Renal cortical epithelial cell (primary cell): ENCODE measurements at places on chromosomes 16 and 17.

- no peak for DNase-seq
Measured at GRCh38 chr17:74796866-74797265, 20.7 kb upstream of the NAT9 start.

GRCh38 chr17:74016461-74016860, 187.0 kb upstream of the RPL38 start:
- no peak for DNase-seq

DNA sequence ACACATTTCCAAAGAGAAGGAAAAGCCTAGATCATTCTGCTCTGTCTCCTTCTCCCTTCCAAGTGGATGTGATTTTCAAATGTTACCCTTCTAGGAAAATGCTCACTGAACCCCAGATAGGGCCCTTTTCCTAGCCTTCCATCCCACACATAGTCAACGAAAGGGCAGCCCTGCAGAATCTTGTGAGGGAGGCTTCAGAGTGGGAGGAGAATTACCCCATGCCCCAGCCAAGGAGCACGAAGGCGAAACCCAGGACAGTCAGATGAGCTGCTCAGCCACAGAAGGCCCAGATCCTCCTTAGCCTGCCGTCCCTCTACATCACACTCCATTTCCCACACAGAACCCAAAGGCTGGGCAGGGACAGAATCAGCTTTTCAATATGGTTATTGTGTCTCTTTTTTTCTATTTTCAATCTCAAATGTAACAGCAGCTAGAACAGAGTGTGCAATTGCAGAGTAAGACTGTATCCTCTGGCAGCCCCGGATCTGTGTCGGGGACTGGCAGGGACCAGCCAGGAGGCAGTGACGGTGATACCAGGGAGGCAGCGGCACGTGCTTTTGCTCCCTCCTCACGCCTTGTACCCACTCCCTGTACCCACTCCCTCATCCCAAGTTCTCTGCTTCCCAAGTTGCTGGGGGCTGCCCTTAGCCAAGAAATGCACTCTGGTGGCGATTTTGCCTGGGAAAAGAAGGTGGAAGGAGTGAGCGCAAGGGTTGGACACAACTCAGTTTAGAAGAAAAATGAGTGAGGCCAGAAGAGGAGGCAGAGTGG, 3.7 kb upstream of the SDK2 start:
- DNase-seq = no peak

- no peak for DNase-seq
Measured at GRCh38 chr17:73957564-73957963, 245.9 kb upstream of the RPL38 start.

DNA sequence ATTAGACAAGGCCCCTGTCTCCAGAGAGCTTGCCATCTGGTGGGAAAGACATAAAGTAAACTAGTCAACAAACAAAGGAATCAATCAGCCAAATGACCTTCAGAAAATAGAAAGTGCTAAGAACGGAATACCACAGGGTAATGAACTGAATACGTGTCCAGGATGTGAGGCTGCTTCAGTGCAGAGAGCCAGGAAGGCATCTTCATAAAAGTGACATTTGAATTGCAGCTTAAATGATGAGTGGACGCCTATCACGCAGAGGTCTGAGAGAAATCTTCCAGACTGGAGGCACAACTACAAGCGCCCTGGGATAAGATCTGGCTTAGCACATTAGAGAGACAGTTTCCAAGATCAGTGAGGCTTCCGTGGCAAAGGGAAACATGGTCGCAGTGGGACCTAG, 574.1 kb upstream of the CDH8 start:
- no peak for DNase-seq

DNA sequence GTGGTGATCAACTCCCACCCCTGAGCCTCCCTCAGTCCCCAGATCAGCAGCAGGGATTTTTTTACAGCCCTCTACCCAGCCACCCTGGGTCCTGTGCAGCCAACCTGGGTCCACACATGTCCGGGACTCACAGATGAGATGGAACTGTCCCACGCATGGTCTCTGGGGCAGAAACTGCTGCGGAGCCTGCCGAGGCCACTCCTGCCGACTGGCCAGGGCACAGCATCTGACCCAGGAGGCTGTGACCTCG, 48.0 kb upstream of the ZCCHC14 start:
- DNase-seq = no peak

DNA sequence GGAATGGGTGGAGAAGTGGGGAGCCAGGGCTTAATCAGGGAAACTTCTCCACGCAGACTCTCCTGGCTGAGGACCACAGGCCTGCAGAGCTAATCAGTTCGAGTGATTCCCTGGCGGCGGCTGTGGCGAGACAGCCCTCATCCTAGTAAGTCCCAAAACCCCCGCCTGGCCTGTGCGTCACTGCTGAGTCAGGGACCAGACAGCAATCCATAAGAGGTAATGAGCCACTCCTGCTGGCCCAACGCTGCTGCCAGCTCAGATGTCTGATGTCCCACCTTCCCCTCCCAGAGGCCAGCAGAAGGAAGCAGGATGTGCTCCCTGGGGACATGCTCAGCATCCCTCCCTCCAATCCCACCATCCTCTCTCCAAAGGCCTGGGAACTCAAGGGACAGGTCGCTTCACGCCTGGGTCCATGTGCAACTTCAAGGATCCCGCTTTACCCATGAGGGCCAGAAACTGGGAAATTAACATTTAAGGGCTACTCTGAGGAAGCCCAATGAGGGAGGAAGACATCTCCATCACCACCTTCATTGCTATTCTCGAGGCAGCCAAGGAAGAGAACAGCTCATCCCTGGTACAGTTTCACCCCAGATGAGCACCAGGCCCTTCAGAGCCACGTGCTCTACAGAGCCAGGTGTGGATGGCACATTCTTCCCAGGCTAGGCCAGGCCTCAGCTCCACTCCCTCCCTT, 7.9 kb downstream of the ACLY start:
- peak; percentile 83 for DNase-seq

- no peak for DNase-seq
Measured at GRCh38 chr16:57996406-57997175, 3.9 kb downstream of the ZNF319 start.

- no peak for DNase-seq
Measured at GRCh38 chr16:1458977-1459341, 14.6 kb upstream of the CCDC154 start.

DNA sequence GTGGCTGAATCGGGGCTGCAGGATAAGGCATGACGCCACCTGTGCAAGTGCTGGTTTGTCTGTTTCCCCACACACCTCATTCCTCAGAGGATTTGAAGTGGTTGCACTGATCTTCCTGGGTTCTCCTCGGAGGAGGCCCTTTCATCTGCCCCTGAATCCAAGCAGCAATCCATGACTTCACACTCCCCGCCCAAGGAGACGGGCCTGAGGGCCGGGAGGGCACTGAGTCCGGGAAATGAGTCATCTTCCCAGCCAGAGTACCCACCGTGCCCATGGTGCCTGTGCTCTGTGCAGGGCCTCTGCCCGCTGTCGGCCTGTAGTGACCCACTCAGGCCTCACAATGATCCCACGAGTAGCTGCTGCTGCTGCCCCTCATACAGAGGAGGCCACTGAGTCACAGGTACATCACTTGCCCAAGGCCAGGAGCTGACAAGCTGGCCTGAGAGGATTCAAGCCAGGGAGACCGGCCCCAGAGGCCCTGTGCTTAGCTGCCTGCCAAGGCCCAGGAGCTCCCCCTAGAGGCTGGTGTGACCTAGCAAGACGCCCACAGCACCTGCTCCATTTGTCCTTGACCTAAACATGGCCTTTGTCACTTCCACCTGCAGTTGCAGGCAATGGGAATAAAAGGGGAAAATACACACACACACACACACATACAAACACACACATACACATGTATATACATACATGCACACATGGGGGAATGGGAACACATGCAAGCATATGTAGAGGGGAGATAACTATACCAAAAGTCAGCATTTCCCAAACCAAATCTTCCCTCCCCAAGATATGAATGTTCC, 240.0 kb downstream of the C16orf95 start:
- DNase-seq = peak; percentile 2

GRCh38 chr16:19175492-19176262, 7.6 kb downstream of the SYT17 start:
- no peak for DNase-seq
